GM04504 (cell line): ENCODE measurements at places on chromosomes 5 and 9.
A peak's percentile ranks its signal among the peaks of the same experiment; 100 is the strongest.

DNA sequence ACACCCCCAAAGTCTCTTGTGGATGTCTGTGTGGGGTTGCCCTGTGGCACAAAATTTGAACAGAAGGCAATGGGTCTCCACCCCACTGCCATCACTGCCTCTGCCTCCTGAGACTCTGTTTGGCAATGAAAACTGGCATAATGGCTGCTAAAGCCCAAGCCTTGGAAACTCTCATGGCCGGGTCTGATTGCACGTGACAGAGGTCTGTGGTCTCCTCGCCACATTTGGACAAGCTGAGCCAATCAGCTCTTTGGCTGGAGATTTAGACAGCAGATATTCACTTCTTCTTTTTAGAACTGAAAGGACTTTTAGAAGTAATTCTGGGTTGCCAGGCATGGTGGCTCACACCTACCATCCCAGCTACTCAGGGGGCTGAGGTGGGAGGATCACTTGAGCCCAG, 5.5 kb downstream of the GGTA1 start:
- DNase-seq = no peak

GRCh38 chr9:71582347-71582746, 186.0 kb downstream of the CEMIP2 start:
- DNase-seq = no peak

GRCh38 chr9:77819657-77820056, 171.5 kb upstream of the GNA14 start:
- DNase-seq = peak; percentile 20

DNA sequence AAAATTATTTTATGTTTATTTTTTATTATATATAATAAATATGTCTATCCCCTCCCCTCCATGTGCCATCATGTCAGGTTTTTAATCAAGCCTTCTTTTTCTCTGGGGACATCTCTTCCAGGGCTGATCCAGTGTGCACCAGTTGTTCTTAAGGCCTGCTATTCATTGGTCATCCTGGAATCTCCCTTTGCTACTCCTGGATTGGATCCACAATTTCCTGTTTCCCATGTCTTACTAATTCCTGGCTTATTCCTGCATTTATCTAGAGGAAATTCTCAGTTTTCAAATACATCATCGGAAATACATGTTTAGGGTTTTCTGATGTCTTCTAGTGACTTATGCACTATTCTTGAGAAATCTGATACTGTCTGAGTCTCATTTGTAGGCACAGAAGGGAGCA, 56.8 kb downstream of the ANGPTL2 start:
- DNase-seq = peak; percentile 40

DNA sequence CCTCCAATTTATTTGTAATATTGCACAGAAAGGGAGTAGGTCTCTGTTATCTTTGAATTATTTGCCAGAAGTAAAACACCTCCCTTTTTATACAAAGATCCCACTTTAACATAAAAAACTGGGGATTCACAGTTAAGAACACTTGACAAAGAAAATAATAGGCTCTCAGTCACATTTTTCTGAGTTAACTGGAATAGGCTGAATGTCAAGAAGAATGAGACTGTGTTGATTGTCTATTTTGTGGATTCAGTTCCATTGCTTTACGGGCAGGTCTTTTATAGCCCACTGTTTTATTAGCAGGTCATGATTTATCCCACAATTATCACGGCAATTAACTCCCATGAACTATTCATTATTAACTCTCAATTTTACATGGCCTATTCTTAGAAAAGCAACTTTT, 427.4 kb downstream of the CTNND2 start:
- DNase-seq = no peak

- DNase-seq = no peak
Observed at GRCh38 chr9:137070906-137071275, 534 bp upstream of the SAPCD2 start.

DNA sequence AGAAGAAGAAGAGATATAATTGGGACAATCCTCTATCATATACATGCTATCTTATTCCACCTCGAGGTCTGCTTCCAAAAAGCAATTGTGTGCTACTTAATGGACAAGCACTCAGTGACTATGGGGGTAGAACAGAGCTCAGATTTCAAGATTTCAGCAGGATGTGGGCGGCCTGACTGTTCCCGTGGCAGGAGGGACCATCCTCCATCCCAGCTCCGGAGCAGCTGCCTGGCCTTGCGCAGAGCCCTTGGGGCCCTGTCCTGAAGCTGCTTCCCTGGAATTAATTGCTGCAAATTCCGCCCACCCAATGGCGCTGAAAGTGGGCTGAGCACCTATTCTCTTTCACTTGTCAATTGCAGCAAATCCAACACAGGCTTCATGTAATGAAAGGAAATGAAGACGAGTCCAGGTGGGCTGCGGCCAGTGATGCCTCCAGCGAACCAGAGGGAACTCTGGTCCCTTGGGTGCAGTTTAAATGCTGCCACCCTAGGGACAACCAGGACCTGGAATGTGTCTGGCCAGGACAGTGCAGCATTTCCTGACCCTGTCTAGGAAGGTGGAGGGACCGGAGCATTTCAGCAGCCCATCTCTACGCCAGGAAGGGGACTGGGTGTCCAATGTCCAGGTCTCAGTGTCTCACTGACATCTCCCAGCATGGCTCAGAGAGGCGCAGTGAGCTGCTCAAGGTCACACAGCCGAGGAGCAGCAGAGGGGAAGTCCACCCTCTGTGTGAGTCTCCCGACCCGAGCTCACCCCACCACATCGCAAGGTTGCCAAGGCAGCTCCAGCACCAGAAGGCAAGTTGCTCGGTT, 50.5 kb upstream of the FCN1 start:
- no peak for DNase-seq

- no peak for DNase-seq
Observed at GRCh38 chr9:136078498-136079011, 16.5 kb downstream of the NACC2 start.

- no peak for DNase-seq
Observed at GRCh38 chr5:53537711-53538110, 22.7 kb upstream of the NDUFS4 start.

DNA sequence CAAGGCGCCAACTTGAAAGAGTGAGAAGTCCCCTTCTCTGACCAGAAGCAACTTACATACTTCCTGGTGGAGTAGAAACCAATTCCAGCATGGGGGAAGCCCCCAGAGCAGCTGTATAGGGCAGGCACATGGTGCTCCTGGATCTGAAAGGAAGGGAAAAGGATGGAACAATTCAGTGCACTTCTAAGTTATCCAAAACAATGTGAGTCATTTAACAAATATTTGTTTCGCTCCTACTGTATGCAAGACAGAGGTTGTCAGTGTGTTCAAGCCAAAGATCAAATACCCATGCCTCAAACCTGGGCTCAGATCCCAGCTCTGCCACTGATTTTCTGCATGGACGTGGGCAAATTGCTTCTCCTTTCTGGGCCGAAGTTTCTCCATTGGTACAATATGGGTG, 67.1 kb downstream of the LHX2 start:
- DNase-seq = peak; percentile 42

GRCh38 chr9:112248722-112249121, 73.6 kb upstream of the SUSD1 start:
- no peak for DNase-seq

GRCh38 chr5:65462139-65462705, 19.5 kb downstream of the ADAMTS6 start:
- no peak for DNase-seq

DNA sequence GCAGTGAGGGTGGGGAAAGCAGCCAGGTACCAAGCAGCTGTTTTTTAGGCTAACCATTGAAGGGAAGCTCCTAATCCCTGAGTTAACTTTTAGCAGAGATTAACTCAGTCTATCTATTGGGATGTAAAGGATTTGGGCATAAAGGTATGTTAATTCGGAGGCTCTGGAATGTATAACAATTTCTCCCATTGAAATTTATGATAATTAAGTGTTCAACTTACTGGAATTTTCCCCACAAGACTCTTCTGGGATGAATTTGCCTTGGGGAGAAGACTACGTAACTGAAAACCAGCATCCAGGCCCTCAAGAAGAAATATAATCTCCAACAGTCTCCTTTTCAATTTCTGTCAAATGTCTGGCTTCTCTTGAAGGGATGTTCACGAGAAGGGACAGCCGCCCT, 23.6 kb downstream of the ZFP62 start:
- no peak for DNase-seq

DNA sequence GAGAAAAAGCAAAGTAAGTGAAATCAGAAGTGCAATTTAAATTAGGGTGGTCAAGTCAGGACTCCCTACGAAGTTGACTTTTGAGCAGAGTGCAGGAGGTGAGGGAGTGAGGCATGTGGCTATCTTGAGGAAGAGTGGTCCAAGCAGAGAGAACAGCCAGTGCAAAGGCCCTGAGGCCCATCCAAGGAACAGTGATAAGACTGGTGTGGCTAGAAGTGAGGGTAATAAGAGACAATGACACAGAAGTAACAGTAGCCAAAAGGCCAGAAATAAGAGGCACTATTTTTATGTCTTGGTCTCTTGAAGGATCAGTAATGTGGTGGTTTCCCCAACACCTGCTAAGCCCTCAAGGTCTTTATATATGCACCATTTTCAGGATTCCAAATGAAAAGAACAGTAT, 120.4 kb downstream of the SLC1A3 start:
- no peak for DNase-seq

- no peak for DNase-seq
Observed at GRCh38 chr5:176364765-176365350, 429 bp upstream of the ARL10 start.

DNA sequence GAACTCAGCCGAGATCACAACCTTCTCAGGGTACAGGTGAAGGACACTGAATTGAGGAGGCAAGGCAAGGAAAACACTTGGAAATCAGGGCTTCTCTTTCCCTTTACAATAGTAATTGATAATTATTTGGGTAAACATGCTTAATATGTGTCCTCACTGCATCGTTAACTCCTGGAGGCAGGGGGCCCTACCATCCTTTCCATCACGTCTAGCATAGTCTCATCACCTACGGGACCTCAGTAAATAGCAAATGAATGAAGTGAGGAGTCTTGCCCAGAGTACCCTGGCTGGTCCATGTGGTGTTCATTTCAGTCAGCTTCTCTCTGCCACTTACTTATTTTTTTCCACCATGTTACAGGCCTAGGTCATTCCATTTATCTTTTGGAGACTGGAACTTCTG, 2.3 kb downstream of the F2RL1 start:
- DNase-seq = no peak

DNA sequence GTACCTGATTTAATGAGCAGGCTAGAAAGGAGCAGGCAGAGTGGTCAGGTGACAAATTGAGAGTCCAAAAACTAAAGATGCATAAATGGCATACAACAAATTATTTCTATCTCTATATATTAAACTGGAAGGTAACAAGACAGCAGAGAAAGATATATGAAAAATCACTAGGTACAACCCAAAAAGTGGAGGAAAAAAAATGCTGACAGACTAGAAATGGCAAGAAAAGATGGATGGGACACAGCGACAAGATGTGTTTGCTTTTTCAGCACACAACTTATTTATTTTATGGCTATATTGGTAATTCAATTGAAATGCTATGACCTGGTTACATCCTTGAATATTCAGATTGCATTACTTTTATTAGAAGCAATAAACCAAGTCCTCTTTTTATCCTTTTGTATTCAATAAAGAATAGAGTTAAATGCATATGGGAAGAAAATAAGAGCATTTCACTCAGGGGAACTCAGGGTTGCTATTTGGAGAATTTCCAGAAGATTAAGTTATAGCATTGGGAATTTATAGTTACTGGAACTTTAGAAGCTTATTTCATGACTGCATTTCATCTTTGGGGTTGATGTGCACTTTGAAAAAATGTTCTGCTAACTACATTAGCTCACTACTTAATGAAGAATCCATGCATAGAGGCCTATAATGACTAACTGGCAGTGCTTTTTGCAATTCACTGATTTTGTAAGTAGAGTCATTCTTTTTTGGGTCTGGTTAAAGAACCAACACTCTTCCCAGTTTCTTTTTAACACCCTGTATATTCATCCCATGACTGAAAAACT, 566.6 kb upstream of the TUSC1 start:
- DNase-seq = no peak

GRCh38 chr9:100939636-100940035, 88.9 kb upstream of the PLPPR1 start:
- no peak for DNase-seq

DNA sequence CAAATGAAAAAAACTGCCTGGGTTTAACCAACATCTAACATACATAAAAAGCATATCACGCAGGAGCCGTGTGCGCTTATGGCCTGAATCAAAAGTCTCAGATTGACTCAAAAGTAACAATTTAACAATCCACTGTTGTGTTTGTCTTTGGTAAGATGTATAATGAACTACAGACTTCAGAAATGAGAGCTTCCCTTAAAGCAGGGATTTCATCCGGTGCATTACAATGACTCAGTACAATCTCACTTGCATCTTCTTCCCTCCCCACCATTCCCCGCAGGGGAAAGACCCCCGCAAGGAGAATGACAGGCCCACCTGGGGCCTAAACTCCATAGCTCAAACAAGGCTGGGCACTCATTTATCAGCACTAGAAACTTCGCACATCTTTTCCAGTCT, 1.4 kb downstream of the ZFR start:
- peak; percentile 10 for DNase-seq

- DNase-seq = no peak
Observed at GRCh38 chr5:538801-539468, 14.7 kb upstream of the SLC9A3 start.

DNA sequence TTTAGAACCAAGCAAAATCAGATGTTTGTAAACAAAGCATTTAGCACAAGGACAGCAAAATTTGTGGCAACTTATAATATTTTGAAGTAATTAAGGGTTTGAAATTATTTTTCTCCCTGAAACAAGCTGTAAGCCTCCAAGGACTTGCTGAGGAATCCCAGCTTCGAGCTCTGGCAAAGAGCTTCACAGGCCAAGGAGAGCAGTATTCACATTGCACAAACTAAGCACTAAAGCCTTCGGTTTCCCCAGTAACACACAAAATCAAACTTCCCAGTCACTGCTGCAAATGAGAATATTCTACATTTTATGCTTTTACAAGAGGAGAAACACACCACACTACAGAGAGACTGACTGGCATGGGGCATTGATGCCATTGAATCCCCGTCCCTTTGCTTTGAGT, 101.9 kb downstream of the WDR41 start:
- DNase-seq = no peak
